Mesenteric fat pad (tissue), 1 donor: ENCODE measurements at places on chromosomes 11 and 22.

DNA sequence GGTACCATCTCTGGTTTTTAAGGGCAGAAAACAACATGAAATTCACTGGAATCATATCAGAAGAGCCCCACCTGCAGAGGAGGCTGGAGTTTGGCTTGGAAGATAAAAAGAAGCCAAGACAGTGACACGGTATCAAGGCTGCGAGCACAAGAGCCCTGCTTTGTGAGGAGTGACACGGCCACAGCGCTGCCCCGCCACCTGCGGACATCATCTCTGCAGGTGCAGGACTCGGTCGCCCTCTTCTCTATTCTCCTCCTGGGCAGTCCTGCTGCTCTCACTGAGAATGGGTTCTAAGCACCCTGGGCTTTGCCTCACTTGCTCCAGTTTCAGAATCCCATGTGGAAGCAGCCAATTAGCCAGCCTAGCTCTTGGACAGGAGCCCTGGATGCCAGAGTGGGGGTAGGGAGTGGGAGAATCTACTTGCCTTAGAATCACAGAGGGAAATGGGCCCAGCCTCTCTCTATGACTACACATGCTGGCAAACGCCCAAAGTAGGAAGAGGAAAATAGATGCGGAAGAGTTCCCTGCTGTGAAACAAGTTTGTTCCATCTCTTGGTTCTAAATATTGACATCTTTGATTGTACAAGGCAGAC, 17.1 kb downstream of the APOL4 start:
- peak; percentile 88 for DNase-seq

DNA sequence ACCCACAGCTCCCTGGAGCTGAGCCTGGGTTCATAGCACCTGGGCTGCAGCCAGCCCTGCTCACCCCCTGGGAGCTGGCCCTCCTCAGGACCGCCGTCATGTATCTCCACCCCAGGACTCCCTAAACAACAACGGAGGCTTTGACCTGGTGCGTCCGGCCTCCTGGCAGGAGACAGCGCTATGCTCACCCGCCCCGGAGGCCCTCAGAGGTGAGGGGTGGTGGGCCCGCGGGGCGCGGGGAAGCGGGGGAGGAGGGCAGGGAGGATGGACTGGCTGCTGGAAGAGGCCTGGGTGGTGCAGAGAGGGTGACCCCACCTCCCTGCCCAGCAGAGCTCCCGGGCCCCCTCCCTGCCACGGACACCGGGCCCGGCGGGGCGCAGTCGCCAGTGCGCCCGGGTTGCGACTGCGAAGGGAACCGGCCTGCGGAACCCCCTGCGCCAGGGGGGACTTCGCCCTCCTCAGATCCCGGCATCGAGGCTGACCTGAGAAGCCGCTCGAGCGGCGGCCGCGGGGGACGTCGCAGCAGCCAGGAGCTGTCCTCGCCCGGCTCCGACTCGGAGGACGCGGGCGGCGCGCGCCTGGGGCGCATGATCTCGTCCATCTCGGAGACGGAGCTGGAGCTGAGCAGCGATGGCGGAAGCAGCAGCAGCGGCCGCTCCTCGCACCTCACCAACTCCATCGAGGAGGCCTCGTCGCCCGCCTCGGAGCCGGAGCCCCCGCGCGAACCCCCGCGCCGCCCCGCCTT, 3.1 kb downstream of the MAPK8IP2 start:
- DNase-seq = no peak

GRCh38 chr22:42895541-42895981, 38.5 kb upstream of the ARFGAP3 start:
- no peak for DNase-seq

DNA sequence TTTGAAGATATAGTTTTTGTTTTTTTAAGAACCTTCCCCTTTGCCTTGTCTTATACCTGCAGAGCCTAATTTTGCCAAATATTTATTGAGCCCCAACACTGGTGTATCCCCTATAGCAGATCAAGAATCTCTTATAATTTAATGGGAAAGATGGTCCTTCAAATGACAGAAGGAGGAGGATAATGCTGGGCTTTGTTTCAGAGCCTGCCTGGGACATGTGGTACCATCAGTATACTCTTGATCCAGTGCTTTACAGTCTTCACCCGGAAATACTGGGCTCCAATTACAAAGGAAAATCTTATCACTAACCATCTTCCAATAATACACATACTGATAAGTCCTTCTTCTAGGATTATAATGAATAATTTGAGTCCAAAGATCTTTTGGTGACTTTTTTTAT, 84.7 kb downstream of the GAB2 start:
- DNase-seq = no peak

GRCh38 chr11:61954106-61954850, 4.1 kb downstream of the BEST1 start:
- peak; percentile 1 for DNase-seq

- peak; percentile 69 for DNase-seq
These were observed 43.4 kb downstream of the OTOG start for GRCh38 chr11:17590463-17590862.

- DNase-seq = no peak
These were observed 12.7 kb upstream of the LARGE1 start for GRCh38 chr22:33932997-33933396.
